ENCODE measurements at places on chromosomes 6 and 20.

DNA sequence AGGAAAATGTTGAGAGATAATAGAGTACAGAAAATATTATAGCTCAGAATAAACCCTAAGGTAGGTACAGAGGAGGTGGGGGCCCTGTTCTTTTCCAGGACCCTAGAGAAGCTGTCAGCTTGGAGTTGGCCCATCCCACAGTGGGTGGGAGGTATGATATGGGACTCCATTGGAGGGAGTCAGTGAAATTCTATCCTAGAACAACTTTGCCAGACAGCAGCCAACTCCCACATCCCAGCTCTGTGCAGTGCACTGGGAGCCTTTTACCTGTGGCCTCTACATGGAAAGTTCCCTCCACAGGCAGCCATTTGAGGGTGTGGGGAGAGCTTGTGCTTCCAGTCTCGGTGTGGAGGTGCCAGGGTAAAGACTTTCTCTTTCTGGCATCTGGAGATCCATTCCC lies 36.8 kb upstream of the CLIC5 start:
- DNase-seq, result no peak

- DNase-seq, result no peak
Observed at GRCh38 chr6:84428300-84428907, 201.0 kb upstream of the CEP162 start.

DNA sequence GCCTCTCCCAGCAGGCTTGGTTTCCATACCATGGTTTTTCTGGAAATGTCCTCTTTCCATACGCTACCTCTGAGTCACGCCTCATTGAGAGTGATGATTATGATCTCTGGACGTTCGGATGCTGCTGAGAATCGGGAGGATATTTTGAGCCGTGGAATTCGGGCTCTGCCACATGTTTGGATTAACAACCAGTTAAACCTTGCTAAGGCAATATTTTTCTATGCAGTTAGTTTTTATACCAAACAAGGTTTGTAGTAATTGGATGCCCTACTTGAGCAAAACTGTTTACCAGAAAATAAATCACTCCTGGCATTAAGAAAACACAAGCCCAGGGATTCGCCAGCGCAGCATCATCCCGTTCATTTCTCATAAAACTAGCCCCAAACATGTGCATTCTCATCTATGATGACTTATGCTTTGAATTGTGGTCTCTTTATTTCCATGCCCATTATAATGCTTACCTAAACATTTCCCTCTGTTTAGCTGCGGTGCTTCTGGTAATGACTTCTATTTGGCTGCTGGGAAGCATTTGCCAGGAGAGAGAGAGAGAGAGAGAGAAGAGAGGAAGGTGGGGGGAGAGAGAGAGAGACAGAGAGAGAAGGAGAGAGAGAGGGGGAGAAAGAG lies 198.9 kb downstream of the CLIC5 start:
- no peak for DNase-seq

DNA sequence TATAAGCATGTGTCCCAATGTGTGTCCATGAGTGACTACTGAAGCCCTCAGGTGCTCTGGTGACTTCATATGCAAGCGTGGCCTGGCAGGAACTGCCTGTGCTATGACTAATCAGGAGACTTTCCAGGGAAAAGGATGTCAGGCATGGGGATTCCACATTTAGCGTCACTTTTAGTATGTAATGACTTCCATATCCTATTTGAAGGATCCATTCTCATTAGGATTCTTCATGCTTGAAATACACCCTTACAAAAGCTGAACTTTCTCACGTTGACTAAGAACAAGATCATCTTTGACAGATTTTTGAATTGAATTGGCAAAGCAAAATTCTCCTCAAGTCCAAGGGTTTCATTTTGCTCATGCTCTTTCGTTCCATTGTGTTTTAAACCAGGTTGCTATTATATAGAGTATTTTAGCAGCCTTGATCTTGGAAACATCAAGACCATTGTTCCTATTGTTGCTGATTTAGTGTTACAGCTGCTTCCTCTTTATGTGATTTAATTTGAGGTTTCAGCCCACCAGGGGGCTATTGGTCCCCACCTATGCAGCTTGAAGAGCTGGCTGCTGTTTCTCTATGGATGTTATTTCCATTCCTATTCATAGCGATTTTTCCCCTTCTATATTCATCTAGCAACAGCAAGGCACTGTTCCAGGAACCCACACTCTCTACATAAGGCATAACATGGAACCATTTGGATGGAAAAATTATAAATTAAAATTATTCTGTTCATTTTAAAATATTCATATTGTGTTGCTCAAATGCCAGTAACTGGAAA lies 418.6 kb downstream of the CDKAL1 start:
- no peak for DNase-seq

DNA sequence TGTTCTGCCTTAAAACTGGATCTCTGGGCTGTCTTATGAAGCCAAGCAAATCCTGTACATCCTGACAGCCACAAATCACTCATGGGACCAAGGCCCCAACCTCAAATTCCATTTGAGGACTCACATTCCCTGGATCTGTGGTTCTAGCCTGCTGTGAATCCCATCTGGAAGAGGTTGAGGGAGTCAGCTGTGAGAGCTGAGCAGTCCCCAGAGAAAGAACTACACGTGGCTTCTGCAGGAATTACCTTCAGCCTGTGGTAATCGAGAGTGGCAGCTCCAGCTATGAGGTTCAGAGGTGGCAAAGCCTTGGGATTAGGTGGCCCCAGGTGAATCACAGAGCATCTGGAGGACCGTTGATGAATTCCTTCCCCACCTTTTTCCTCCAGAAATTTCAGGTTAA lies 245.2 kb downstream of the SLC24A3 start:
- no peak for DNase-seq

DNA sequence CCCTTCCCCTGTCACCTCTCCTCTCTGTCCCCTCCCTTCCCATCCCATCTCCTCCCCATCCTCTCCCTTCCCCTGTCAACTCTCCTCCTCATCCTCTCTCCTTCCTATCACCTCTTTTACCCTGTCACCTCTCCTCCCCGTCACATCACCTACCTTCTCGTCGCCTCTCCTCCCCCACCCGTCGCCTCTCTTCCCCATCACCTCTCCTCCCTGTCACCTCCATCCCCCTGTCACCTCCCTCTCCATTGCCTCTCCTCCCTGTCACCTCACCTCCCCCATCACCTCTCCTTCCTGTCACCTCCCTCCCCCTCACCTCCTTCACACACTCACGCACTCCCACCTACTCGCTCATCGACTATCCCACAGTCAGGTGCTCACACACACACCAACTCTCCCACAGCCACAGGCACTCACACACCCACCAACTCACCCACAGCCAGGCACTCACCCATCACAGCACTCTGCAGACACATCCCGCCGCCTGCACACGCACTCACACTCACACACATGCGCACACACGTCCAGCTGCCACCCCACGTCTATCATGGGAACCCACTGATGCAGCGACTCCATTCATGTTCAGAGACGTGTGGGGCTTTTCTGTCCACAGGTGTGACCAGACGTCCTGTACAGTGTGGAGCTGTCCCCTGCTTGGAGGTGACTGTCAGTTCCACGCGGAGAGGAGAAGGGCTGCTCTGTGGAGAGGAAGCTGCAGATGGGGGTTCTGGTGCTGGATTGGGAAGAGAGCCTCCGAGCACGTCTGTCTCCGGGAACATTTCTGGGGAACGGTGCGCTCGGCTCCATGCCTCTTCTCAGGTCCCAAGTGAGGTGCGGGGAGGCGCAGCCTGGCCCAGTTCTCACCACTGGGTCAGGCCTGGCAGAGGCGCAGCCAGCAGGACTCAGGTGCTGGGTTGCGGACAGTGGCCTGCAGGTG lies 184.3 kb downstream of the TTLL2 start:
- DNase-seq, result no peak

GRCh38 chr20:24673678-24674570 lies 204.5 kb downstream of the SYNDIG1 start:
- no peak for DNase-seq

DNA sequence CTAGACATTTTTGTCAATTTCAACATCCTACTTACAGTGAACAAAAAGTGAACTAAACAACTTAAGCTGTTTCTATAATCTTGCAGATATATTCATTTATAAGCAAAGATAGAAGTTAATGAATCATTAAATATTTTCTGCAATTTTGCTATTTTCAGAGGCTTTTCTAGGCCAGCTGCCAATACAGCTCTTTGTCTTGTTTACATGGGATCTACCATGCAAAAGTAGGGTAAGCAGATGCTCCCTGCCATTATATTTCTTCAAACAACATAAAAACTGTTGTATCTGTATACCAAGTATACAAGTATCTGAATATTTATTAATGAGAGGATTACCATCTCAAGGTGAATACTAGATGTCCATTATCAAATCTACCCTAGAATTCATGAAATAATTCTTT lies 15.4 kb downstream of the PNISR start:
- DNase-seq, result no peak

- DNase-seq, result no peak
Observed at GRCh38 chr6:26514984-26515383, 14.9 kb downstream of the BTN1A1 start.

GRCh38 chr6:73299151-73299971 lies 36.4 kb upstream of the KHDC1 start:
- no peak for DNase-seq

GRCh38 chr6:144675231-144675861 lies 390.2 kb downstream of the UTRN start:
- DNase-seq, result peak; percentile 59

GRCh38 chr6:88539295-88539764 lies 373.2 kb upstream of the CNR1 start:
- DNase-seq, result no peak

DNA sequence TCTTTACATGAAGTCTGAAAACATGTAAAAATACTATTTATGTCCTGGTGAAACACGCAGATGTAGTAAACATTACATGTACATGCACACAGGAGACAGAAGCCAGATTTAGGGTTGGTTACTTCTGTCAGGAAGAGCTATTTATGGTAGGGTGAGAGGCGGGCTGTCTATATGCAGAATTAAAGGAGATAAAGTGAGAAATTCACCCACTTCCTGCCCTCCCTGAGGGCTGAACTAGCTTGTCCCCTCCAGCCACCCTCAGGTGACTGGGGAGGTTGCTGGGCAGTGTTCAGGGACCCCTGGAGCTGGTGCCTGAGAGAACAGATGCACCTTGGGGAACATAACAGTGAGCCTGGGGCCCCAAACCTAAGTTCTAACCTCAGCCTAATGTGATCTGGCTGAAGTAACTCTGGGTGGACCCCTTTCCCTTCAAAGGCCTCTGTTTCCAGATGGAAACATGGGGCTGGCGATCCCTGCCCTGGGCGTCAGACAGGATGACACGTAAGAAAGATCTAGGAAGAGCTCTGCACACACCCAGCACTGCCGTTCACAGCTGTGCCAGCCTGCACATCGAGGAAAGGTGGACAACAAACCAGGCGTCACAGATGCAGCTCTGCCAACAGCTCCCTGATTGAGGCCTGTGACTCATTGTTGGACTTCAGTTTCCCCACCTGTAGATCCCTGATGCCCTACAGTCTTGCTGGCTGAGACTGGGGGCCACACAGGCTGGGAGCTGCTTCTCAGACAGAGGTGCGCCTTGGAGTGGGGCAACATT lies 1.3 kb downstream of the PI16 start:
- DNase-seq, result no peak

- no peak for DNase-seq
Observed at GRCh38 chr20:20463933-20464374, 96.0 kb downstream of the INSM1 start.

DNA sequence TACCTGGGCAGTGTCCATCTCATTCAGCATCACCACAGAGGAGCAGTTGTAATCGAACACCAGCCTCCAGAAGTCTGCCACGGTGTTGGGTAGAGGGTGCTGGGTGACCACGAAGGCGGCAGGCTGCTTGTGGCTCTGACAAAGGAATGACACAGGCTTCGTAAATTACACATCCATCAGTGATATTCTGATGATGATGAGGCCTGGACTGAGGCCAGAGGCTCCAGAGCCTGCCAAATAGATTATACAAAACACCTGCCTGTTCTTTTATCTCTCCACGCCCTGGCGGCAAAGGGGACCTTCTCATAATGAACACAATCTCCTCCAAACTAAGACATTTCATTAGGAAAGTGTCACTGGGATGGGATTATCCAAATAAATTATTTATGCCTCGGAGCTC lies 480.2 kb upstream of the CHD6 start:
- peak; percentile 55 for DNase-seq

DNA sequence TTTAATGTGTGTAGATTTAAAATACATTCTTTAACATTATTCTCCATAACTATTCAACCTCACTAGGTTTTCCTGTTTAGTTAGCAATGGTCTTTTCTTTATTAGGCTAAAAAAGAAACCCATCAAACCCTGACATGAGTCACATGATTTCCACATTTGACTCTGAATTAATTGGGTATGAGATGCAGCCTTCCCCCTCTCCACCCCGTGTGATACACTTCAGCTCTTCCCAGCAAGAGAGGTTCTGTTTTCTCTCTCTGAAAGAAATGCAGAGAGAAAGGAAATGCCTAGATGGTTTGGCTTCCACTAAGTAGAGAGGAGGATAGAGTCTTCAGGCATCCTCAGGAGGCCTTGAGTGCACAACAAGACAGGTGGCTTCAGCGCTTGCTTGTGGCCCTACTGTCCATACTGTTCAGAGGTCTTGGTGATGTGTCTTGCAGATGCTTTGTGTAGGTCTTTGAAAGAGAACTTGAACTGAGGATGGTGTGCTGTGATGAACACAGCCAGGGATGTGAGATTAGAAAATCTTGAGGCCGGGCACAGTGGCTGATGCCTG lies 17.3 kb downstream of the FARS2 start:
- no peak for DNase-seq

GRCh38 chr6:75827163-75827562 lies 78.1 kb downstream of the MYO6 start:
- no peak for DNase-seq

- DNase-seq, result no peak
Observed at GRCh38 chr6:36523936-36524499, 23.3 kb downstream of the STK38 start.

DNA sequence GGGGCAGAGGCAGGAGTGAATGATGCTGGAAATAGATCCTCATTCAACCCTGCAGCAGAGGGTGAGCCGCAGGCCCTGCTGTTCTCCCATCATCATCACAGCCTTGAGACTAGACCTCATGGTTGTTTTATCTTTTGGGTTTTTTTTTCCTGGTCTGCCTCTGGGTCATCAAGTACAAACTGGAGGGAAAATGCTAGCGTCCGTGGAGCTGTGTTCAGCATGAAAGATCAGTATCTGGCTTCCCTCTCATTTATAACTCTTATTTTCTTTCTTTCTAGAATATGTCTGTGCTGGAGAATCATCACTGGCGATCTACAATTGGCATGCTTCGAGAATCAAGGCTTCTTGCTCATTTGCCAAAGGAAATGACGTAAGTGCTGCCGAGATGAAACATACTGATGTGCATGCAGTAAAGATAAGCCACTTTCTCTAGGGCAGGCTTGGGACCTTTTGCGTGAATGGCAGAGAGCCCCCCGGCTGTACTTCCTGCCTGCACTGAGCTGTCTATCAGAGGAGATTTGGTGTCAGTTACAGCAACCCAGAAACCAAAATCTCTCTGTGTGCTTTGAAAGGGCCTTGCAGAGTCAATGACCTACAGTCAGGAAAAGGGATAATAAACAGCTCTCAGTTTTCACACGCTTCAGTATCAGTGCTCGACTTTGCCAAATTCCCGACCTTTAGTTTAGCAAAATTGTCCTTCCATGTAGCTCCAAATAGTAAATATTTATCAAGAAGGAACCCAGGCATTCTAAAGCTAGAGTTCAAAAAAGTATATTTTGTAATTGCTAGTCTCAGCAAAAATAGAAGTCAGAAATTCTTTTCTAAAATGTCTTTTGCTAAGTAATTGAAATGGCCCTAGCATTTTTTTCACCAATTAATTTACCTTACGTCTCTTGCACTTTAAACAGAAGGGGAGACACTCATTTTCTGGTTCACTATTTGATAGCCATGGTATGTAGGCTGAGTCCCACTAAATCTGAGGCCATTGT lies 76.3 kb downstream of the MTFR2 start:
- DNase-seq, result no peak
